ENCODE measurements at places on chromosomes 13 and 19.

- DNase-seq, result peak; percentile 71
Observed at GRCh38 chr19:45079063-45079910, at the start of gene GEMIN7. GEMIN7 (plus strand) TSS chr19:45079260; CDS start chr19:45090115, 10,855 bp downstream.

- DNase-seq, result no peak
Observed at GRCh38 chr13:111852725-111853518, 214.0 kb upstream of the SOX1 start.

GRCh38 chr19:58555920-58556621 is 1.2 kb upstream of the CHMP2A start:
- no peak for DNase-seq

DNA sequence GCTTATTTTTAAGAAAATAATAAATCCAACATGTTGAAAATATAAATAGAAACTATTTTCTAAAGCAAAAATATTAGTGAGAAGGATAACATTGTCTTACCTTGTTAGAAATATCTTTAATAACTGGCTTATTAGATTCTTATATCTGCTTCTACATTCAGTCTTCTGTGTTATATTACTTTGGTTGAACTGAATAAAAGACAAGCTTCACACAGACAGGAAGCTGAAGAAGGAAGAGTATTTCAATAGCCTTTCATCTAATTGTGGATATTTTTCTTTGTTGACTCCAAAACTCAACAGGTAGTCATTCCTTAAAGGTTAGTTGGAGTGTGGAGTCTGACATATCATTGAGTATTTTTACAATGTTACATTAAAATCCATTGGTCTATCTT is 10.9 kb downstream of the SETDB2 start:
- no peak for DNase-seq

GRCh38 chr13:44732503-44733098 is 156.5 kb upstream of the TSC22D1 start:
- DNase-seq, result no peak
